ENCODE measurements at places on chromosomes 7 and 10.

- no peak for DNase-seq
These were observed 126.1 kb downstream of the ADARB2 start for GRCh38 chr10:1610986-1611770.

- DNase-seq, result no peak
These were observed 65.0 kb upstream of the PFKP start for GRCh38 chr10:3002304-3002703.

DNA sequence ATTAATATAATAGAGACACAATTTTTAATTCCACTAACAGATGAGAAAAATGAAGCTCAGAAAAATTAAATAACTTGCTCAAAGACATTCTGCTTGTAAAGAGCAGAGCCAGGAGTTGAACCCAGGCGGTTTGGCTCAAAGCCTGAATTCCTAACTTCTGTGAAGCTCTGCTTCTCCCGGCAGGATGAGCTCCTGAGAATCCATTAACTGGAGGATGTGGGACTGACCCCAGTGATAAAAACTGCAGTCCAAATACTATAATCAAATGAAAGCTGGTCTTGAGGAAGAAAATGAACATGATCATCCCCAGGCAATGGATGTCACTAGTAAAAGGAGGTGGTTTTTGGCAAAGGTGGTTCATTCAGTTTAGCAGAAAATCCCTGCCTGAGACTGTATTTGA, 898.2 kb downstream of the CCSER2 start:
- no peak for DNase-seq

DNA sequence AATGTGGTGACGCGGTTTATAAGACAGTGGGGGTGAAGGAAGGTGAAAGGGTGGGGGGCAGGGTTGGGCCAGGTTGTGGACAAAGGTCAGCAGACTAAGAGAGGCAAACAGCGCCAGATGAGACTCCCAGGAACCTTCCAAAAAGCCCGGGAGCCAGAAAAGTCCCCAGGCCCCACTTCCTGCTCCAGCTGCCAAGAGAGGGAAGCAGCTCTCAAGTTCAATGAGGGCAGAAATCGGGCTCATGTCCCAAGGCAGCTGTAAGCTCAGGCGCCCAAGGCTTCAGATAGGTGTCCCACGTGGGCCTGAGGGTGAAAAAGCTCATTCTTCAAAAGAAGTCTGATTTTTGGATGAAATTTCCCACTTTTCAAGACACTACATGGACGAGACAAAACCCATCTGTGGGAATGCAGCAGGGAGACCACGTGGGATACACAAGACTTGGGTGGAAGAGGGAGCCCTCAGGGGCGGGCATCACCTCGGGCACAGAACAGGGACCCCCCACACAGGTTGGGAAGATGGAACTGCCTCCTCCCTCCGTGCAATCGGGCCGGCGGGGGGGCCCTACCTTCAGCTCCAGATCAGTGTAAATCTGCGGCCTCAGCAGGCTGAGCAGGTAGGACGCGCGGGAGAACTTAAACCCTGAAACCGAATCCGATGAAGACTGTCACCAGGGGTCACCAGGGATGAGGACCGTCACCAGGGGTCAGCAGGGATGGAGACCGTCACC, 7.8 kb downstream of the PYROXD2 start:
- DNase-seq, result no peak

DNA sequence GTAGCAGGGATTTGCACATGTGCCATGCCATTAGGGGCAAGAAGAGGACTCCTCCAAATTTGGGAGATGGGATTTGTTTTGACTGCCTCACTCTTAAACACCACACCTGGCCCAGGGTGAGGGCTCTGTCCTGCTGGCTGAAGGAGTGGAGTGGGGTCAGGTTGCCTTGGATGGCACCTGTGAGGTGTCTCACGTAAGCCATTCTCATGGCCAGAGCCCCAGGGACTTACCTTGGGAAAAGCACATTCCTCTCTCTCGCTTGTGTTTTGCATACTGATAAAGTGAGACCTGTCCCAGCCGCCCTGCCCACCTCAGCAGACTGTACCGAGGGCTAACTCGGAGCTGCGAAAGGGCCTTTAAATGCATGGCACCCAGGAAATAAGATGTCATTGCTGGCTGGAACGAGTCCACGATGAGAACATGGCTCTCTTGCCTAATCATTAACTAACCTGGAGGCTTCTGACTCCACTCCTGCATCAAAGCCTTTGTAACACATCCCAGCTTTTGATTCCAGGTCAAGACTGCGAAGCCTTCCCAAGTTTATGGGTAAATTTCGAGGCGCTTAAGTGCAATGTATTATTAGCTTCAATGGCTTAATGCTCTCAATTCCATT, 184.0 kb upstream of the RNF32 start:
- no peak for DNase-seq

Data from MM.1S (cell line).